BJ (cell line): ENCODE measurements at places on chromosomes 11 and 22.

DNA sequence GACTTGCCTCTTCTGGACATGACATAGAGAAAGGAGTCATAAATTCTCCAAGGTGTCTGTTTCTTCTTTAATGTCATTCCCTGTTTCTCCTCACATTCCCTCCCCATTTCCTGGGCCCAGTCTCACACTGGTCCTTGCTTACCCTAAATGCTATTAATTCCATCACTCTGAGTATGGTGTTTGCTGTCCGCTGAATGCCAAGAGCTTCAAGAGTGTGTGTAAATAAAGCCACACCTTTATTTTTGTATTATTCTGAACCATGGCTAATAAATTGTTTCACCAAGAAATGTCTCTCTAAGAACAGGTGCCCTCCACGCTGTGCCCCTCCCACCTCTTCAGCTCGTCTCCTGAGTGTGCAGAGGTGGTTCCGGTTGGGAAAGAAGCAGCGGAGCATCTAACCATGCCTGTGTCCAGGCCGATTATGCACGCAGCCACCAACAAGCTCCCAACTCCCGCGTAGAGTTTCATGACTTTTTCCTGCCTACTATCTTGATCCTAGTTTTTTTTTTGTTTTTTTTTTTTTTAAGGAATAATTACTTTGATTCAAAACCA, 8.6 kb downstream of the TMEM121B start:
- no peak for DNase-seq

DNA sequence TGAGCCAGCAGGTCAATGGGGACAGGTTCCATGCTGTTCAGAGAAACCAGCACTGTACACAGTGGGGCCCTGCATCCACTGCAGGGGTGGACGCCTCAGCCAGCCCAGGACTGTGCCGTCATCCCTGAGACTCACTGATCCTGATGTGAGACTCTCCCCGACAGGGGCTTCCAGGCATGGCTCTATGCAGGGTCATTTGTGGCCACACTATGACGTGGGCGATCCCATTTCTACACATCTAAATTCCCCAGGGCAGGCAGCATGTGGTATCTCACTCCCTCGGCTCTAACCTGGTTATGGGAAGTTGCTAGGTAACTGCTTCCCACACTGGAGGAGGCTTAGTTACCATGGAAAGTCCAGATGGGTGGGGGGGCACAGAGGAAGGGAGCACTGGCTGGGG, 14.2 kb upstream of the FAM83F start:
- DNase-seq: no peak

GRCh38 chr11:10906521-10906920, 48.7 kb upstream of the ZBED5 start:
- DNase-seq: peak; percentile 56

DNA sequence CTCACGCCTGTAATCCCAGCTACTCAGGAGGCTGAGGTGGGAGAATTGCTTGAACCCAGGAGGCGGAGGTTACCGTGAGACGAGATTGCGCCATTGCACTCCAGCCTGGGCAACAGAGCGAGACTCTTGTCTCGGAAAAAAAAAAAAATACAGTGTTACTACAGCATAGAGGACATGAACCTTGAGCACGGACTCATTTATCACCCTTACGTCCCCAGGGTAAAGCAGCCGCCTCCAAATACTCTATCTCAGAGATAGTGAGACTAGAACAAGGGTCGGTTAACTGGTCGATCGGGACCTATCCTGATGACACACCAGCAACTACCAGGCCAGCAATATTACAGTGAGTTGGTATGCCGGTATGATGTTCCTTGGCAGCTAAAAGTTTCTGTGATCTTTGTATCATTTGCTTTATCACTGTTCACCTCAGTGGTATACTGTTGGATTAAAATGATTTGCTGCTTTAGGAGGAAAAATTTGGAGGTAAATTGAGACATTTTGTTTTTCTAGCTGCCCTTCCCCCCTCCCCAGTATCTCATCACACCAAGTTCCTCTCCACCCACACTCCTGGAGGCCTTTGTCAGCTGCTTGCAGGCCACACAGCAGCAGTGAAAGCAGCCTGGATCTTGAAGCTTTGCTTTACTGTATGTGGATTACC, 7.0 kb upstream of the SIDT2 start:
- DNase-seq: no peak

DNA sequence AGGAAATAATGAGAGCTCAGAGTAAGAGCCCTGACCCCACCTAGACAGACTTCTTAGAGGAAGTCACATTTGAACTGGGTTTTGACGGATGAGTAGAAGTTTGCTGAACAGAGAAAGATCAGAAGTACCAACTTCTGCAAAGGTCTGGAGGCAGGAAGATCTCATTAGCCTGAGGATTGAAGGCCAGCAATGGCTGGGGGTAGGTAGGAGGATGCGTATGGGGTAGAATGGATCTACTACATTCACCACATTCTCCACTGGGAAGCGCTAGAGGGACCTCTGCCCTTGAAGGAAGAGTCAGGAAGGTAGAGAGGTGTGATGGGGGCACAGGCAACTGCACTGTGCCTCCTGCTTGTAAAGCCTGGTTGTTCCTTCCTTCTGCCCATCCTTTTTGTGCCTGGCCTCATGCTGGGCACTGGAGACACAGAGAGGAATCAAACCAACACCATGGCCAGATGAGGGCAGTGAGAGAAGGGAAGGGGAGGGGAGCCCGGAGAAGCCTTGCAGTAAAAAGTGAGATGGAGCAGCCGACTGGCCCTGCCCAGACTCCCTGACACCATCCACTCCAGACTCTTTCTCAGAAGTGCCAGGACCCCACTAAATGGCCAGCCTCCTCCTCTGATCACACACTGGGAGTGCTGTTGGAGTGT, 4.9 kb downstream of the TPBGL start:
- DNase-seq: no peak

DNA sequence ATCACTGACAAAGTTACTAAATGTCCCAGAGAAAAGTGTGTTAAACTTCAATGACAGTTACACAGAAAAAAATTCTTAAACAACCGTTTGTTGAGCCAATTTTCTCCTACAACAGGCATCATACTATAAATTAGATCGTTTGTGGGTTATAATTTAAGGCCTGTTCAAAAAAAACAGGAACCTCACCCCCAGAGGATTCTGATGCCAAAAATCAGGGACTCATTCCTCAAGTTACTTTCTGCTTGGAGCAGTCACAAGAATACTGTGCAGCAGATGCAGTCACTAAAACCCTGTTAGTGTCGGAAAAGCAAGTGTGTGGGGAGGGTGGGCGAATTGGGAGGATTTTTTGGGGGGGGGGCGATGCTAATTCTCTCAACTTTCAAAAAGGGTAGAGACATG, 657 bp downstream of the CWC15 start:
- no peak for DNase-seq

- DNase-seq: no peak
Observed at GRCh38 chr11:14637868-14638409, 5.7 kb upstream of the PDE3B start.

- DNase-seq: no peak
Observed at GRCh38 chr22:42857845-42858481, 890 bp upstream of the ARFGAP3 start.

- no peak for DNase-seq
Observed at GRCh38 chr11:10813945-10814344, 5.2 kb upstream of the EIF4G2 start.

- DNase-seq: no peak
Observed at GRCh38 chr11:116969694-116970093, 128.5 kb downstream of the SIK3 start.

DNA sequence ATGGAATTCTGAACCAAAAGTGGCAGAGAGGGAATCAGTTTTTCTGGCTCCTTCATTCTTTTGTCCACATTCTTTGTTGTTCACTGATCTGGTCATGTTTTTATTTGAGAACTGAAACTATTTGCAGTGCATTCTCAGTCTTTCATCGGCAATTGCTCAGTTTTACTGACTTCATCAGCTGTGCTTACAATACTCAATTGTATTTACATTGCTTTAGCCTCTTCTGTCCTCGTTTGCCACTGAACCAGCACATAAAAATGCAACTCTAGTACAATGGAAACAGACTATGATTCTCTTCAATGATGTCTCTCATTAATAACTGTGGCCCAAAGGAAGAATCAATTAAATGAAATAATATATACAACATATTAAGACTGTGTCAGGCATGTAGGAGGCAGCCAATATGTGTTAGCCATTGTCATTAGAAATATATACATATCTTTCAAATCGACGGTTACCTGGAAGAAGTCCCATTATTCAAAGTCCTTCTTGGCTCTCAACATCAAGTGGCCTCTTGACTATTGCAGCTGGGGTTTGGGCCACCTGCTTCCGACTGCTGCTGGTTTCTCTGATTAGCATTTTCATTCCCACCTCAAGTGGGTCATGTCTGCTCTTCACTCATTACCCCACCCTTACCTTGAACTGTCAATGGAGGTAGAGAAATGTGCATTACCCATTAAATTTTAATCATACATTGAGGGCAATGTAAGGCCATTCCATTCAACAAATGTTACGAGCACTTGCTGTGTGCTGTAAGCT, 600.1 kb downstream of the INSC start:
- DNase-seq: no peak

- DNase-seq: no peak
Observed at GRCh38 chr11:89067264-89067663, 1.5 kb upstream of the GRM5 start.

DNA sequence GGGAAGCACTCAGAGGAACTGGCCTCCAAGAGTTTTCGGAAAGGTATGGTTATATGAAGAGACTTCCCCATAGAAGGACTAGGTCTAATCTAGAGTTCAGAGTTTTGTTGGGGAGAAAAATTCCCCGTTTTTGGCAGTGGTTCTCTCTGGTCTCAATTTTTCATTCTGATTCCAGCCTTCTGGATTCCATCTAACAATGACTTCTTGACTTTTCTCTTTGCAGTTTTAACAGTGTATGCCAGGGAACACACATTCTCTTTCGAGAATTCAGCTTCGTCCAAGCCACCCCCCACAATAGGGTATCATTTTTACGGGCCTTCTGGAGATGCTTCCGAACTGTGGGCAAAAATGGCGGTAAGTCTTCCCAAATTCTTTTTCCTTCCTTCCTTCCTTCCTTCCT, 115.6 kb downstream of the CSTPP1 start:
- DNase-seq: no peak

DNA sequence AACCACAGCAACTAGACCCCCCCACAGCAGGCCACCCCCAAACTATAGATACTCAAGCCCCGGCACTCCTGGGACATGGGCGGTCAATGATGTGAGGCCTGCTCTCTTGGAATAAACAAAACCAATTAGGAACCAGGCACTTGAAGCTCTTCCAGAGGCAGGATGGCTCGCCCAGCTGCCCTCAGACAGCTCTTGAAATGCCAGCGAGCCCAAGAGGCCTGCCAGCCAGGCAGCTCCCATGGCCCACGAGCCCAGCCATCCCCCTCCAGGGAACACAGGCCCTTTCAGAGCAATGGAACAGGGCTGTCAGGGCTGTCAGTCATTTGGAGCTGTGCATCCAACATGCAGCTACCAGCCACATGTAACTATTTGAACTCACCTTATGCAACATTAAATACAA, 34.0 kb upstream of the TFIP11 start:
- DNase-seq: no peak

DNA sequence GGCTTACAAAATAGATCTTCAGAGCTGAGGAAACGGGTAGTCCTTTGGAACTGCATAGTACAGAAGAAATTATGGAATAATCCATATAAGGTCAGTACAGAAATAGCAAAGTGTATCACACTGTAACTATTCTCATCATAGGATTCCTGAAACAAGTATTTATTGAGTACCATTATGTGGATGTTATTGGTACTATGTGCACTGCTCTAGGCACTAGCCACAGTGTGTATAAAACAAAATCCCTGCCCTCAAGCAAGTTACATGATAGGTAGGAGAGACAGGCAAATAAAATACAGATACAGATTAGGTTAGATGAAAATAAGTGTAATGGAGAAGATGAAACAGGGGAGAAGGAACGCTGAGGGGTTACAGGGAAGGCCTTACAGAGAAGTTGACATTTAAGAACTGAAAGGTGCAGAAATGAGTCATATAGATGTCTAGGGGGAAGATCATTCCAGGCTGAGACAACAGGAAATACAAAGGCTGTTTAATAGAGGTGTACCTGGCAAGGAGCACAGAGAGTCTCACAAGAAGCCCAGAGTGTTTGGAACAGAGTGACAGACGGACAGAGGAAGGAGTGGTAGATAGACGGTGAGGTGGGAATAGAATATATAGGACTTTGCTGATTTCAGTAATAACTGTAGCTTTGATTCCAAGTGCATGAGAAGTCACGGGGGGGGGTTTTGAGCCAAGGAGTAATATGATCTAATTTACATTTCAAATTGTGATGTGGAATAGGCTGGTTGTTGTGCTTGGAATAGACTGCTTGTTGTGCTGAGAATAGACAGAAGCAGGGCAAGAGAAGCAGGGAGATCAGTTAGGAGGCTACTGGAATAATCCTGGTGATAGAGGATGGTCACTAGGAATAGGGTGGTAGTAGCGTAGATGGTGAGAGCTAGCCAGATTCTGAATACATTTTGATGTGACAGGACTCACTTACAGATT, 13.7 kb downstream of the RNF141 start:
- DNase-seq: no peak

DNA sequence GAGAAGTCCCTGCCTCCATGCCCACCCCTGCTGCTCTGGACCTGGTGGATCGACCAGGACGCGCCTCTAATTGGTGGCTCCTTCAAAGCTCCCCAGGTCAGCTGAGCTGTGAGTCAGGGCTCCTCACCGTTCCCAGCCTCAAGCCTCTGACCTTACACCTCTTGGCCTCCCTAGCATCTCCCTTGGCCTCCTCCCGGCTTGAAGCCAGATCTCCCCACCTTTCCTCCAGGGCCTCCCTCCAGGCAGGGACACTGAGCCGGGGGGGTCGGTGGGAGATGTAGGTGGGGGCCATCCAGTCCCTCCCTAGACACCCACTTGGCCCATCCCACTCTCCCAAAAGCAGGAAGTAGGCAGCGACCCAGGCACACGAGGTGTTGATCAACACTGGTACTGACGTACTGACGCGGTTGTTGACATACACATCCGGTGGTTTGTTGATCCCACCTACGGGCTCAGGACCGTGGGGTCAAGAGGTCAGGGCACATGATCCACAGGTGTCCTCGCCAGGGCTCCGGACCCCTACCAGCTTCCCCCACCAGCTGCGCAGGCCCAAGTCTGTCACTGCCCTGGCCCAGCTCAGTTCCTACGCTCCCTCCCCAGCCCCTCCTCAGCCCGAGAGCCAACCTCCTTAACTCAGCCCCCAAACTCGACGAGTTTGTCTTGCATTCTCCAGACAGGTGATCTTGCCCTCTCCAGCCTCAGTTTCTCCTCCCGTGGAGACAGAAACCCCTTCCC, 802 bp downstream of the ATG2A start:
- DNase-seq: no peak

- no peak for DNase-seq
Observed at GRCh38 chr11:17741487-17741886, 6.9 kb downstream of the KCNC1 start.

- peak; percentile 23 for DNase-seq
Observed at GRCh38 chr11:103326070-103326794, 217.0 kb downstream of the DYNC2H1 start.

DNA sequence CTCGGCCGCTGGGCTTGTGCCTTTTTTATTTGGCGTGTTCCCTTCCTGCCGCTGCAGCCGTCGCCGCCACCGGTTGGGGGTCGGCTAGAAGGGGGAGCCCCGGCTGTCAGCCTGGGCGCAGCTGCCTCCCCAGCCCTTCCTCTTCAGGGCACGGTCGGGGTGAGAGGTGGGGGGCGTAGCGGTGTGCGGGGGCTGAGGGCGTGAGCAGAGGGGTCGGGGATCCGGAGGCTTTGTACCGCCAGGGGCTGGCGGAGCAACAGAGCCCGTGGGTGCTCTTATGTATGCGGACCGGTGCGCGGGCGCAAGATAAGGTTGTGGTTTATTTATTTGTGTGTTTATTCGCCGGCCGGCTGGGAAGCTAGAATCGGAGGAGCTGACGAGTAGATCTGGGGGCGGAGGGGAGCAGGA, 477 bp downstream of the ZBTB16 start:
- no peak for DNase-seq

- DNase-seq: no peak
Observed at GRCh38 chr11:63508009-63508408, 2.1 kb downstream of the LGALS12 start.
